ENCODE measurements at places on chromosomes 5 and 9.

GRCh38 chr9:86511614-86512360 lies 157.6 kb upstream of the TUT7 start:
- DNase-seq = no peak

DNA sequence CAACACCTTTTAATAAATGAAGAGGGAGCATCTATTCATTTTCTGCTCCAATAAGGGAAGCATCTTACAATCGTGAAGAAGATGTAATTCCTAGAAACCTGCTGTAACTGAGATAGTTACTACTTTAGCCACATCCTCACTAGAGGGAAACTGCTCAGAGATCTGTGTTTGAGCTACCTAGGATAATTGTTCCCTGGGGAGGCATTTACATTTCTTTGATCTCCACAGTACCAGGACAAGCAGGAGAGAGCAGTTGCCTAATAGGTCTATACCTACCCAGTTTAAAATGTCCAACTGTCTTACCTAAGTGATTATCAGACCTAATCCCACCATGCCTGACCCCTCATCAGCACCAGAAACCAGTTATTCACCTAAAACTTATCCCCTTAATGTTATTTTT lies 196.9 kb downstream of the TUSC1 start:
- DNase-seq = no peak

DNA sequence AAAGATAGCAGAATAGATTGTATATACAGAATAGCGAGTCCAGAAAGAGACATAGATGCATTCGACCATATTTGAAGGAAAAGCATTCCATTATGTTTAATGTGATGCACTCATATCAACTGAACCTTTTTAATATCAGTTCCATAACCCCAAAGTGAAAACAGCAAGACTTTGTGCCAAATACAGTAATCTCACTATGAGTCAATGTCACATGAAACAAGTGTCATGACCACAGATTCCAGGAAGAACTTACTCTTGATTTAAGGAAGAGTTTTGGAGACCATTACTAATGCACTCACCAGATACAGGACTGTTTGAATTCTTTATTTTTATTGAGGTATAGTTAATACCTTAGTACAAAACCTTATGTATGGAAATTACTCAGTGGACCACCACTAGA lies 220.5 kb downstream of the SH3GL2 start:
- DNase-seq = no peak

DNA sequence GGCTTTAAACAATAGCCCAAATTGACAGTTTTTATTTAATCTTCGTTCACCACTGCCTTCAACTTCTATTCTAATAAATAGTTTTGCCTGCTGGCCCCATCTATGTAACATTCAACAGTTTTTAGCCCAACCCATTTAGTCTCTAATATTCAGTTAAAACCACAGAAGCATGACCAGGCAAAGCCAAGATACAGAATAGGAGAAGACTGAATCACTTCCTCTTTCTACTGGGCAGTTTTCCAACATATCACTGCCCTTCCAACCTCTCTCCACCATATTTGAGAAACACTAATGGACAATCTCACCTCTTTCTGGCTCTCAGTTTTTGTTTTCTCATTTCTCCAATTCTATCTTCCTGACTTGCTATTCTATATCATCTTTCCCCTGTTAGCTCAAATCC lies 352.9 kb downstream of the DNAH5 start:
- no peak for DNase-seq
